NCI-H524 (cell line): ENCODE measurements at places on chromosomes 12 and 14.

DNA sequence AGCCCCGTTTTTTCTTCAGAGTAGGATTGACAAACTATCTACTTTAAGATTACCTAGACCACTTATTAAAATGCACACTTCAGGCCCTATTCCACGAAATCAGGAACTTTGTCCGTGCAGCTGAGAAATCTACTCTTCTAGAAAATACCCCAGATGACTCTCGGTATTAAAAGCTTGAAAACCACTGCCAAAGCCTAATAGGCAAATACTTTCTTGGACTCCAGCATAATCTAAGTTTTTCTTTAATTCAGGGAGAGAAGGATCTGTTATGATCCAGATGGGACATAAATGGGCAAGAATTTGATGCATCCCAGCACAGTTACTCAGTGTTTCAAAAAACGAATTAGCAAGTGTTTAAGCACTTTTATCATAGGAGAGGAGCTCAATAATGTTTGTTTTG, 94.5 kb downstream of the TMX1 start:
- no peak for DNase-seq

DNA sequence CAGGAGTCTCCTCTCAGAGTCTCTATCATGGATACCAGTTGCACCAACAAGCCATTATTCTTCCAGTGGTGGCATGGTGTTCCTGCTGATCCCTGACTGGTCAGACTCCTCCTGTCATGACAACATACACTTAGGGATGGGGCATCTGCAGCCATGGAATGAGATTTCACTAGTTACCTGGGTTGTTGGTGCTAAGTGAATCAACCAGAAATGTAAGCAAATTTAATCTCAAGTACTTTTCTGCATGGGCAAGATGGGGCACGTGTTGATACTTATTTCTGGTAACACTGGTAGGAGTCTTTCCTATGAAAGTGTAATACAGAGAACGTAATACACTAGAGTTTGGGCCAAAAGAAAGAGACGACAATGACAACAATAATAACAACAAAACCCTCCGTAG, 211.5 kb upstream of the FOXN3 start:
- DNase-seq: no peak

- DNase-seq: no peak
Measured at GRCh38 chr14:66568220-66568619, 60.3 kb downstream of the GPHN start.

- DNase-seq: no peak
Measured at GRCh38 chr12:3205742-3206519, 128.8 kb downstream of the TSPAN9 start.

DNA sequence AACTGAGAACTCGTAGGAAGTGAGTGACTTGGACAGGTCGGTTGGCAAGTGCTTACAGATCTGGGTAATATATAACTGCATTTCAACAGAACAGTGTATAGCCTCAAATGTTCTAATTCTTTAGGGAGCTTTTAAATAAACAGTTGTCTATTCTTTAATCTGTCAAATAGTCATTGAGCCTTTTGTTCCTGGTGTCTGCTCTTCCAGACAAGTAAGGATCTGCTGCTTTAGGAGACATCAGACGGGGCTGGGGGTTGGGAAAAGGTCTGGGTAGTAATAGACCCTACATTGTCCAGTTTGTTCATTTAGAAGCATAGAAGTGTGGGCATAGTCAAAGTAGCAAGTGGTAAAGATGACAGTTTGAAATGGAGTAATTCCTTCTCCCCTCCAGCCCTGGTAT, 2.0 kb downstream of the PTPN11 start:
- no peak for DNase-seq

- DNase-seq: peak; percentile 49
Measured at GRCh38 chr14:85529803-85530574, at the start of gene FLRT2. Gene FLRT2, plus strand, starts transcription at chr14:85530144. Its CDS starts 91,371 bp downstream, at chr14:85621515.
